Stimulated activated memory B cell treated with anti-CD40 and anti-IgM and Interleukin-4, amounts not matched to agents 10 μg/mL and 1 μg/mL and 100 μg/mL, for 72 hours (primary cell): ENCODE measurements at places on chromosomes 1 and 21.

DNA sequence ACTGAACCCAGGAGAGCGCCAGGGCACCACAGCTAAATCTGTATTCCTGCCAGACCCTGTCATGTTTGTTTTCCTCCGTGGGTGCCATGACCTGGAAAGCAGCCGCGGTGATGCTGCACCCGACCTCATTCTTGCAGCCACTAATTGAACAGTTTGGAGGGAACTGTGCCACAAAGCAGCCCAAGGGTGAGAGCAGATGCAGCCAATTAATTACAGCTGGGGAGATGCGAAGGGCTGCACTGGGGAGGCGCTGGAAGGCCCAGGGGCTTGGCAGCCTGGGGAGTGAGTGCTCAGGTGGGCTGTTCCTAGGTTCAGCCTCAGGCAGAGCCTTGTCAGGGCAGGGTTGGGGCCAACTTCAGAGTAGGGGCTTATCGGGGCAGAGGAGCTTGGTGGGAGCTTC is 158.4 kb upstream of the CD34 start:
- ATAC-seq: no peak
- no peak overlapping the region for H3K4me3 ChIP-seq
- H3K27me3 ChIP-seq: no peaks in the 10 kb centered on the region
- H3K4me1 ChIP-seq: no peaks in the 10 kb centered on the region
- H3K36me3 ChIP-seq: no peaks in the 10 kb centered on the region

- H3K4me1 ChIP-seq: peaks cover 6% of the 10 kb centered on the region
- H3K27ac ChIP-seq: no peak overlapping the region
- ATAC-seq: no peak
- H3K27me3 ChIP-seq: no peaks in the 10 kb centered on the region
Observed at GRCh38 chr1:2961081-2961480, 60.2 kb upstream of the ACTRT2 start.

GRCh38 chr1:154179946-154180687 is 11.8 kb downstream of the TPM3 start:
- peak; percentile 62 for ATAC-seq
- peaks cover 51% of the 10 kb centered on the region for H3K36me3 ChIP-seq
- H3K4me1 ChIP-seq: peaks cover 75% of the 10 kb centered on the region
- no peaks in the 10 kb centered on the region for H3K27me3 ChIP-seq

DNA sequence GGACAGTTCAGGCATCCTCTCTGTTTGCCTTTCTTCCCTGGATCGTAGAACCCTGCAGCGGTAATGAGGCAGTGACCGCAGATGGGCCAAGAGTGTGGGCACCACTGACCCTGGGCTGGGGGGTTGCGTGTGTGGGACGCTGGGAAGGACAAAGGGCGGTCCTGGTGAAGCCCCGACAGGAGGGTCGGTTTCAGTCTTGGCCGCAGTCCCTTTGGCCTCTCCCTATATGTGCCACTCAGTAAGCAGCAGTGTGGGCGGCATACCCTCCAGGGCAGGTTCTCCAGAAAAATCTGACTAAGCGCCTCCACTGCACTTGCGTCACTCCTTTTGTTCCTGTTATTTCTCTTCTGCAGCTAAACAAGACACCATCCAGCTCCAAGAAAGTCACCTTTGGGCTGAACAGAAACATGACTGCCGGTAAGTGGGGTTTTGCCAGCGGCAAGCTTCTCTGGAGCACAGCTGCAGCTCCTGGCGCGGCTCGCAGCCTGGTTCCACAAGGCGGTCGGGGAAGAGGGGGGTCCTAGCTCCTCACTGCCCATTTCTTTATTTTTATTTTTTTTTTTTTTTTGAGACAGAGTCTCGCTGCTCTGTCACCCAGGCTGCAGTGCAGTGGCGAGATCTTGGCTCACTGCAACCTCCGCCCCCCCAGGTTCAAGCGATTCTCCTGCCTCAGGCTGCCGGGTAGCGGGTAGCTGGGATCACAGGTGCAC is 27.7 kb upstream of the PDXK start:
- H3K4me3 ChIP-seq: no peak overlapping the region
- peaks cover 19% of the 10 kb centered on the region for H3K4me1 ChIP-seq
- H3K27me3 ChIP-seq: no peaks in the 10 kb centered on the region
- ATAC-seq: no peak
- H3K36me3 ChIP-seq: peaks cover 61% of the 10 kb centered on the region

DNA sequence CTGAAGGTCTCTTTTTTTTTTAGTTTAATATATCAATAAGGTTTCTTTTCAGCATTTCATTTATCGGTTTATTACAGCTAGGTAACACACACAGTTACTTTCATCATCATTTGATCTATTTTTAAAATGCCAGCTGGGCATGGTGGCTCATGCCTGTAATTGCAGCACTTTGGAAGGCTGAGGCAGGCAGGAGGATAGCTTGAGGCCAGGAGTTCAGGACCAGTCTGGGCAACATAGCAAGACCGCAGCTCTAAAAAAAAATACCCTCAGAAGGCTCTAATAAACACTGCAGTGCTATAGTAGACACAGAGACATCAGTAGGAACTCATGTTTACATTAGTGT is 48.5 kb upstream of the VAMP3 start:
- H3K27ac ChIP-seq: no peak overlapping the region
- no peaks in the 10 kb centered on the region for H3K36me3 ChIP-seq
- no peaks in the 10 kb centered on the region for H3K4me1 ChIP-seq

DNA sequence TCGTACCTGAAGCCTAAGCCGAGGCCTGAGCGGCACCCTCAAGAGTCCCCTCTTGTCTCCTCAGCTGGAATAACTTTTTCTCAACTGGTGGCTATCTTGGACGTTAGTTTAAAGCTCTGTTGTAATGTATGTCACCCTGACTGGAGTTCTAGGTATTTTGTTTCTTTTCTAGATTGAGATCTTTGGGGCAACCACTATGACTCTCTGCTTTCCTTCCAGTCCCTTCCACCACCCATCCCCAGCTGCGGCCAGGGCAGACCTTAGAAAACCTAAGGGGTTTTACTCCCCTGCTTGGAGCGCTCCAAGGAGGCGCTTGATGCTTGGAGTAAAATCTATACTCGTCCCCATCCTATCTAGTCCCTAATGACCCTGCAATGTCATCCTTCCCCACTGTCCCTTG is 74.6 kb upstream of the MRPS6 start:
- H3K27me3 ChIP-seq: no peaks in the 10 kb centered on the region
- ATAC-seq: no peak
- no peak overlapping the region for H3K27ac ChIP-seq
- no peak overlapping the region for H3K4me3 ChIP-seq

GRCh38 chr1:92599184-92599583 is 112.5 kb upstream of the GFI1 start:
- no peaks in the 10 kb centered on the region for H3K27me3 ChIP-seq
- H3K4me3 ChIP-seq: no peak overlapping the region
- ATAC-seq: no peak
- no peaks in the 10 kb centered on the region for H3K4me1 ChIP-seq
- peaks cover 19% of the 10 kb centered on the region for H3K36me3 ChIP-seq

DNA sequence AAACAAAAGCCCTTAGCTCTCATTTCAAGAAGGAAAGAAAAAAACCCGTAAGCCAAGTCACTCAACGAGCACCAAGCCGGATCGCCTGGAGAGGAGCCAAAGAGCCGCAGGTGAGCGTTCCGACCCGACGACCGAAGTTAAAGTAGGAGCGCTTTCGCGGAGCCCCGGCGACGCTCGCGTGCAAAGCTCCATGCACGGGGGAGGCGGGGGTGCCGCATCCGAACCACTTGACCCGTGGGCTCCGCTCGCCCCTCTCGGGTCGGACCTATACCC is 382 bp downstream of the GPBP1L1 start:
- peak; percentile 31 for ATAC-seq
- H3K4me1 ChIP-seq: peaks cover 44% of the 10 kb centered on the region
- H3K4me3 ChIP-seq: peak overlapping the region; percentile 99
- H3K36me3 ChIP-seq: peaks cover 8% of the 10 kb centered on the region
- H3K27me3 ChIP-seq: no peaks in the 10 kb centered on the region

DNA sequence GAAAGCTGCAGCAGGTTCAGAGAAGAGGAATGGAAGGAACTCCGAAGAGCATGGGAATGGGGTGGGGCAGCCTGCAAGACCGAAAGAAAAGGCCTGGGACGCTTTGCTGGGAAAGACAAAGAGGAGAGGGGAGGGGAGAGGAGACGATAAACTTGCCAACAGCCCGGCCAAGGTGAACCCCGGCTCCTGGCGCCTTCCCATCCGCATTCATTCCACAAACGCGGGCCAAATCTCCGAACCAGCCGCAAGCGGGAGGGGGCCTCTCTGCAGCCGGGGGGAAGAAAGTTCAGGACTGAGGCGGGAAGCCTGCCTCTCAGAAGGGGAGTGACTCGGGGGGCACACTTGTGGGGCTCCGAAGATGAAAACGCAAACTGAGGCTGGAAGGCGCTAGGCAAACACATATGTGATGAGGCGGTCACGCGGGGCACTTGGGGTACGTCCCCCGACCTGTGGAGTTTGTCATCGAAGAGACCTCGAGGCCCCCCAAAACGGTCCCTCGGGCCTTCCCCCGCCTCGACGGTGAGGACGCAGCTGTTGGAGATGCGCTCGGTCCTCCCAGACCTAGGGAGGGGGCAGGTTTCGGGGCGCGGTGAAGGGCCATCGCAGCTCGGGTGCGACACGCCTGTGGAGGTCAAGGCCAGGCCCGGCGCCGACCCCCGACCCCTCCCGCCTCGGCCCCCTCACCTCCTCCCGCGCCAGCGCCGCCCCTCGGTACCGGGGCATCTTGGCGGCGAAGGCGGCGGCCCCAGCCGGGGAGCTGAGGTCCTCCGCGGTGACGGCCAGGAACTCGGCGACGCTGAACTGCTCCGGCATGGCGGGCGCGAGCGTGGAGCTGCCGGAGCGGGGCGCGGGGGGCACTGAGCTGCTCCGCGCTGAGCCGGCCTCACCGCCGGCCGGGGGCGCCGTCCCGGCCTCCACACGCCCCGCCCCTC is at the start of gene ASAP3:
ASAP3 (minus strand) TSS at position 859 of the 932 bp plus-strand sequence; CDS start at position 813, 46 bp downstream.
- H3K36me3 ChIP-seq: no peaks in the 10 kb centered on the region
- peak; percentile 21 for ATAC-seq

- peaks cover 67% of the 10 kb centered on the region for H3K4me1 ChIP-seq
- H3K27me3 ChIP-seq: no peaks in the 10 kb centered on the region
- peak overlapping the region; percentile 96 for H3K4me3 ChIP-seq
- no peaks in the 10 kb centered on the region for H3K36me3 ChIP-seq
Observed at GRCh38 chr1:36149973-36150295, 648 bp upstream of the TRAPPC3 start.

GRCh38 chr1:228972576-228972975 is 237.3 kb downstream of the RHOU start:
- no peaks in the 10 kb centered on the region for H3K4me1 ChIP-seq
- ATAC-seq: no peak
- no peak overlapping the region for H3K27ac ChIP-seq
- H3K4me3 ChIP-seq: no peak overlapping the region
- peaks cover 46% of the 10 kb centered on the region for H3K27me3 ChIP-seq

- H3K36me3 ChIP-seq: peaks cover 7% of the 10 kb centered on the region
- peaks cover 7% of the 10 kb centered on the region for H3K4me1 ChIP-seq
- ATAC-seq: no peak
- H3K27ac ChIP-seq: no peak overlapping the region
- H3K27me3 ChIP-seq: no peaks in the 10 kb centered on the region
Observed at GRCh38 chr1:56532350-56532683, 47.0 kb downstream of the PLPP3 start.

GRCh38 chr1:31497601-31498000 is 78.7 kb upstream of the TINAGL1 start:
- no peak overlapping the region for H3K4me3 ChIP-seq
- no peak overlapping the region for H3K27ac ChIP-seq
- no peaks in the 10 kb centered on the region for H3K4me1 ChIP-seq
- ATAC-seq: no peak

- H3K27me3 ChIP-seq: peaks cover 10% of the 10 kb centered on the region
- no peaks in the 10 kb centered on the region for H3K36me3 ChIP-seq
- no peaks in the 10 kb centered on the region for H3K4me1 ChIP-seq
- H3K4me3 ChIP-seq: no peak overlapping the region
- H3K27ac ChIP-seq: no peak overlapping the region
Observed at GRCh38 chr1:8910914-8911313, 32.4 kb upstream of the ENO1 start.

DNA sequence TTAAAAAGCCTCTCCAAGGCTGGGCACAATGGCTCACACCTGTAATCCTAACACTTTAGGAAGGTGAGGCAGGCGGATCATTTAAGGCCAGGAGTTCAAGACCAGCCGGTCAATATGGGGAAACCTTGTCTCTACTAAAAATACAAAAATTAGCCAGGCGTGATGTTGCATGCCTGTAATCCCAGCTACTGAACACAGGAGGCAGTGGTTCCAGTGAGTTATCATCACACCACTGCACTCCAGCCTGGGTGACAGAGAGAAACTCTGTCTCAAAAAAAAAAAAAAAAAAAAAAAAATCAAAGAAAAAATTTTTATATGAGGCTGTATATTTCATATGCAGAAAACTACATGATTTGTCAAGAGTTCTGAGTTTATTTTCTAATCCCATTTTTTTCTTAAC is 1107.1 kb upstream of the TMPRSS15 start:
- H3K27me3 ChIP-seq: no peaks in the 10 kb centered on the region
- no peak for ATAC-seq
- H3K4me3 ChIP-seq: no peak overlapping the region
- H3K27ac ChIP-seq: no peak overlapping the region
- H3K36me3 ChIP-seq: no peaks in the 10 kb centered on the region

- no peaks in the 10 kb centered on the region for H3K27me3 ChIP-seq
- no peak for ATAC-seq
- peaks cover 81% of the 10 kb centered on the region for H3K36me3 ChIP-seq
- H3K4me1 ChIP-seq: peaks cover 6% of the 10 kb centered on the region
- no peak overlapping the region for H3K27ac ChIP-seq
Observed at GRCh38 chr1:54866801-54867716, 19.9 kb downstream of the DHCR24 start.
